ENCODE measurements at places on chromosomes 4 and X.

- DNase-seq = no peak
These were observed 111.2 kb upstream of the TMEM47 start for GRCh38 chrX:34768290-34768689.

- DNase-seq = no peak
These were observed 2.3 kb downstream of the PGRMC2 start for GRCh38 chr4:128285085-128285997.

DNA sequence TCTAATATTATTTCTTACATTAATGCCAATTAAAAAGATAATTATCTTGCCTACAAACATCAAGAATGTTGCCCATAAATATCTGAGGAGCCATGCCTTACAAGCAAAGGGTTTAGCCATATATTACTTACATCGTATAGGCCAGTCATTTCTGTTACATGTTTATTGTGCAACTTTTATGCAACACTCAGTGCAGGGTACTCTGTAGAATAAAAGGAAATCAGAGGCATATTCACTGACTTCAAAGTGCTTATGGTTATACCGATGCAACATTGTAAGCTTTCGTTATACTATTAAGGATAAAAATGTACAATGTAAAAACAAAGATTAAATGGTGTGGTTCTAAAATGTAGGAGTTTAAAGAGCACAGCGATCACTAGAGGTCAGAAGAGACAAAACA, 315.9 kb downstream of the PCDH10 start:
- DNase-seq = no peak

GRCh38 chr4:15255537-15255936, 172.3 kb upstream of the C1QTNF7 start:
- no peak for DNase-seq

DNA sequence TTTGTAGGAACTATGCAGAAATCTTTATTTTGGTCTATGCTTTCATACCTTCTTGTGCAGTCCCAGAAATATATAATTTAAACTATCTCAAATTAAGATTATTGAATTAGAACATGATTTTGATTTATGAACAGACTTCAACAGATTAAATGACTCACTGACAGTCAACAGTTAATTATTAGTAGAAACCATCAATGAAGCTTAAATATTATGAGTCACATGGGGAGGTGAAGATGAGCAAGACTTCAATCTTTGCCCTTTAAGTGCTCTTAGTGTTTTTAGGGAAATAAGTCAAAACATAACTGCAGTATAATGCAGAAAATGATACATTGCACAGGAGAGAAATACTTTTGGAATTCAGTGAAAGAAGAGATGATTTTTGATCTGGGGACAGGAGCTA, 81.5 kb upstream of the BMP3 start:
- DNase-seq = no peak
